ENCODE measurements at places on chromosomes 5 and 9.

DNA sequence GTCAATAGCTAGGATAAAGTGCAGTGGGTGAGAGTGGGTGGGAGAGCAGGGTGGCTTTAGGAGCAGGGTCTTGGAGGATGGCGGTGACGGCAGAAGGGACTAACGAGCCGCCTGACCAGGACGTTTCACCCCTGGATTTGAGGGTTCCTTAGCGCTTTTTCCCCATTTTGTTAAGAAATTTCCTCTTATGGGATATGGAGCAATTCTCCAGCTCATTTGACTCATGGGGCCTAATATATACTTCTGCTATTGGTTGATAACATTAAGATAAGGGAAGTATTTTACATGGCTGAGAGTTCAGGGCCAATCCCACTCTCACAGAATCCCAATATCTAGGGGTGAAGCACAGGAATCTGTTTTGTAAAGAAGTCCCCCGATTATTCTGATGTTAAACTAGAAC, 17.6 kb downstream of the CD180 start:
- DNase-seq = no peak

DNA sequence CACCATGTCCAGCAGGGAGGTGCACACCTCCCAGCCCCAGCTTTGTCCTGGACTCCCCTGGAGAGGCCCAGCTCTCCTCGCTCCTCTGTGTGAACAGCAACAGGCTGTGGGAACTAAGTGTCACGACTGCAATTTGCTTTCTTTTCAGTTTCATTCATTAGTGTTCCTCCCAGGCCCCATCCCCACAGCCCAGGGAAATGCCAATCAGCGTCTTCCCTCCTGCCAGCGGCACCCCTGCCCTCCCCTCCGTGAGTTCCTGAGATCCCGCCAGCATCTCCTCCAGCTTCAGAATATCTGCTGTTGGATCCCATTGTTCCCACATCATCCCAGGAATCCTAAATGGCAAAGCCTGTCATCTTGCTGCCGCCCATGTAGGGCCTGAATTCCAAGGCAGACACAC, 13.1 kb upstream of the RPL26L1 start:
- no peak for DNase-seq

- no peak for DNase-seq
Measured at GRCh38 chr9:69003051-69003450, 10.9 kb downstream of the PRKACG start.

GRCh38 chr9:115391168-115391825, 273.3 kb upstream of the TNC start:
- no peak for DNase-seq

- DNase-seq = no peak
Measured at GRCh38 chr5:125002727-125003598, 256.5 kb upstream of the ZNF608 start.

- no peak for DNase-seq
Measured at GRCh38 chr5:165858118-165858517, 2352.7 kb downstream of the MAT2B start.

DNA sequence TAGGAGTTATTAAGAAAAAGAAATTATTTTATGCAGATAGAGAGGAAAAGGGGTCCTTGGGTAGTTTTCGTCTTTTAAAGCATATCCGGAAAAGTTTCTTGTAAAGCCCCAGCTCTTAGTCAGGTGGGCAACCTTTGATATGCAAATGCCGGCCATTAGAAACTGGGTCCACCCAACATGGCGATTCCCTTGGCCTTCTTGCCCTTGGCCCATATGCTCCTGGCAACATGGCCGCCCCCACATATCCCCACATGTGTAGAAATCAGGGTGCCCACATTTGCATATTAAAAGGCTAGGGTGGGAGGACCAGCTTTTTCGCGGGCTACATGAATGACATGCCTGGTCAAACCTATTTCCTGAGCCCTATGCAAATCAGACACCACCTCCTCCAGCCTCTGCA, 73.3 kb downstream of the FREM1 start:
- DNase-seq = no peak

DNA sequence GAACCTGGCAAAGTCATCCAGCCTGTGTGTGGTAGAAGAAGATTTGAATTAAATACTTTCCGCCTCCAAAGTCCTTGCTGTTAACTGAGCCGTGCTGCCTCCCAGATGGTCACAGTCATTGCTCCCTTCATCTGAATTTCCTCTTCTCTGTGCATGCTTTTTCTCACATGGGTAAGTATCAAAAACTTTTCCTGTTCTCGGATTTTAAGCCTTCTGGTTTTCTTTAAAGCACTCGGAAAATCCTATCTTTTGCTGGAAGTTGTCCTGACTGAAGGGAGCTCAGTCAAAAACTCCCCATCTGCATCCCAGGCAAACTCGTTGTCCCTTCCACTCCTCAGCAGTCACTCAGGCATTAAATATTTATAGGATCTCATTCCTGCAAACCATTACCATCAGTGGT, 290.0 kb upstream of the PIK3R1 start:
- DNase-seq = no peak

DNA sequence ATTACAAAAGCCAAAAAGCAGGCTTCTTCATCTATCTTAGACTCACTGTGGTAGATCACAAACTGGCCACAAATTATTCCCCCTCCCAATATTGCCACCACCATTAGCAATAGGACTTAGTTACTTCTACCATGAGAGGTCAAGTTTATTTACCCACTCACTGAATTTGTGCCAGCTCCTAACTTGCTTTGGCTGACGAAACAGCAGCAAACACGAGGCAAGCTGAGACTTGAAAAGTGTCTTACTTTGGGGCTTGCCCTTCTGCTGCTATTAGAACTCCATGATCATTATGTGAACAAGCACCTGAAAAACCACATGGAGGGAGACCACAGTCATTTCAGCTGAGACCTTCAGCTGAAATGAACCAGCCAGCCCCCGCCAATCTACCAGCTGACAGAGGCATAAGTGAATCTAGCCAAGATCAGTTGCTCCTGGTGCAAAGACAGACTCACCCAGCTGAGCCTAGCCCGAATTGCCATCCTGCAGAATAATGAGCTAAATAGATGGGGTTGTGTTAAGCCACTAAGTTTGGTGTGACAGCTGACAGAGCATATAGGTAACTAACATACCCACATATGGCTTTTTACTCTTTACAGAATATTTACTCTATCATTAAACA, 5.7 kb downstream of the WDR41 start:
- DNase-seq = no peak

- no peak for DNase-seq
Measured at GRCh38 chr9:127963359-127964064, 17.3 kb downstream of the EEIG1 start.

- no peak for DNase-seq
Measured at GRCh38 chr9:136043441-136043991, 51.6 kb downstream of the NACC2 start.

GRCh38 chr5:2254880-2255750, 372.4 kb upstream of the IRX4 start:
- DNase-seq = no peak

DNA sequence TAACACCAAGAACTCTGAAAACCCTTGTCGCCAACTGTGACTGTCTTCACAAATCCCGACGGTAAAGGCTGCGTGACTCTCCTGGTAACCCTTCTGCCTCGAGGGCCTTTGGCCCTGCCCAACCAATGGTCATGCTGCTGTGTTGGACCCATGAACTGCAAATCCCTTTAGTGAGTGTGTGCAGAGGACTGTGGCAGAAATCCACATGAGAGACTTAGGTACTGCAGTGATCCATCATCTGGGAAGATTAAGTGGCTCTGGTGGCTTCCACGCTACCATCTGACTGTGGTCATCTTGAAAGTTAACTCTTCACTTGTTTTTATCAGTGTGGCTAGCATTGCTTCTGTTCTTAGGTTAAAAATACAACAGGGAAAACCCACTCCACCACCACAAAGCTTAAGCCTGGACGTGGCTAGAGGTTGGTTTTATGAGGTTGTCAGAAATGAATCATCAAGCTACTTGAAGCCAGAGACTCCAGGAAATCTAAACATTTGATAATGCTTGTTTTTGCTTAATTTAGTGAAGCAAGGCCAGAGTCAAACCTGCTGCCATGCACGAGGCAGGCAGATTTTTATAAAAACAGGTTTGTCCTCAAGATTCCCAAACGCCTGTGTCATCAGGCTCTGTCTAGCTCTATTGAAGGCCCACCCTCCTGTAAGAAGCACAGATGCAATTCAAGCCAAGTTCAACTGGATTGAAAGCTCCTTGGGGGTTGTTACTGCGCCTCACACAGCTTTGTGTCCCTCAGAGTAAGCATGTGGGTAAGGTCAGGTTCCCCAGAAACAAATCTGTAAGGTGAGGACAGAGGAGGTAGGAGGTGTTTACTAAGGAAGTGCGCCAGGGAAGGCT, 52.7 kb upstream of the ERCC6L2 start:
- DNase-seq = no peak

- DNase-seq = no peak
Measured at GRCh38 chr5:27038476-27038875, at the start of gene CDH9. CDH9 (minus strand) TSS chr5:27038586; CDS start chr5:26988333, 50,253 bp downstream.

DNA sequence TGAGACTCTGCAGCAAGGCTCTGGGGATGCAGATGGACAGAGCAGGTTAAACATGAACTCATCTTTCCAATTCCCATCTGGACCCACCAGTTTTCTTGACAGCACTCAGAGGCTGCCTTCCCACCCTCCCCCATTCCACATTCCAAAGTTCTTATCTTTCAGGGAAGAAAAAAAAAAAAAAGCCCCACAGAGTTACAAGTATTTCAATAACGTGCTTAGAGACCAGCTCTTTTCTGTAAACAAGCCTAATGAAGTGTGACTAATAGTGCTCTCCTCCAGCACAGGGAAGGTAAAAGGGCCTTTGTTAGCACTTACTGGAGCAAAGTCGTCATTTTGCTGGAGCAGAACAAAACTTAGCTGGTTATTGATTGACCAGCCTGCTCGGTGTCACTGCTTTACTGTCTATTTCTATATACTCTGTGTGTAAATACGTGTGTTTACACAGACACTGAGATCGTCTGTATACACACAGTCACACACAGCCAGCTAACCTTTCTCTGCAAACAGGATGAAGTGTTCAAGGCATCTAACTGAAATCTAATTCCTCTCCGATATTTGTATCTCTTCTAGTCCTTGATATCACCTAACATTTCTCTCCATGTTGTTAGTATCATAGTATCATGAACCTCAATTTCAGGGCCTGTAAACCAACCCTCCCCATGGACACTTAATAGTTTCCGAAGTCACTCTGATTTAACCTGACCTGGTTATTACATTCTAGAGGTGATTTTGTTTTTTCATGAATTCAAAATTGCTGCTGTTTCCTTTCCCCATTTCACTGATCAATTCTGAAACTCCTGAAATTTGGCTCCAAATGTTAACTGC, 84.9 kb downstream of the ZNF608 start:
- no peak for DNase-seq

DNA sequence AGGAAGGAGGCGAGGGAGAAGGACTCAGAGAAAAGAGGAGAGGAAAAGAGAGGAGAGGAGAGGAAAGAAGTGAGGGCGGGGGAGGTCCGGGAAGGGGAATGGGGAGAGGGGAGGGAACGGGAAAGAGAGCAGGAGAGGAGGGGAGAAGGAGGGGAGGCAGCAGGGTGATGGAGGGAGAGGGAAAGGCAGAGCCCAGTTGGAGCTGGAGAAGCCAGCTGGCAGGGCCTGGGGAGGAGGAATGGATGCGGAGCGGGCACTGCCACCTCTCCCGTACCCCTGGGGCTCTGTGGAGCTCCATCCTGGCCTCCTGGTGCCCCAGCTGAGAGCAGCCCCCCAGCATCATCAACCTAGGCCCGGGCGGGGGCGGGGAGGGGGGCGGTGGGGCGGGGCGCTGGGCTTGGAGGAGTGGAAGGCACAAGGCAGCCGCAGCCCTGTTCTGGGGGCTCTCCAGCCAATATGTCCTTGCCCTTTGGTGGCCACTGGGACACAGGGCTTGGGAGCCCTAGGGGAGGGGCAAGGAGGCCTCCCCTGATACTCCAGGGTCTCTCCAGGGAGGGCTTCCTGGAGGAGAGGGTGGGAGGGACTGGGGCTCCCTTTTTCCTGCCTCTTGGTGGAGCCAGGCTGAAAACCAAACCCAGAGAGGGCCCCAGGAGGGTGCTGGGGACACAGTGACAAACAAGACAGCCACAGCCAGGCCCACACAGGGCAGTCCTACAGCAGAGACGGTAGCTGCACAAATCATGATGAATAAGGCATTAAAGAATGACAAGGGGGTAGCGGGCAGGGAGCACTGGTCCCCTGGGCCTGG, 123.7 kb downstream of the C9orf50 start:
- no peak for DNase-seq

- DNase-seq = no peak
Measured at GRCh38 chr9:125547368-125547767, 159.6 kb downstream of the MAPKAP1 start.

- DNase-seq = no peak
Measured at GRCh38 chr5:33488558-33489355, 48.0 kb downstream of the TARS1 start.

GRCh38 chr5:83084336-83084735, 7.0 kb downstream of the XRCC4 start:
- DNase-seq = no peak

DNA sequence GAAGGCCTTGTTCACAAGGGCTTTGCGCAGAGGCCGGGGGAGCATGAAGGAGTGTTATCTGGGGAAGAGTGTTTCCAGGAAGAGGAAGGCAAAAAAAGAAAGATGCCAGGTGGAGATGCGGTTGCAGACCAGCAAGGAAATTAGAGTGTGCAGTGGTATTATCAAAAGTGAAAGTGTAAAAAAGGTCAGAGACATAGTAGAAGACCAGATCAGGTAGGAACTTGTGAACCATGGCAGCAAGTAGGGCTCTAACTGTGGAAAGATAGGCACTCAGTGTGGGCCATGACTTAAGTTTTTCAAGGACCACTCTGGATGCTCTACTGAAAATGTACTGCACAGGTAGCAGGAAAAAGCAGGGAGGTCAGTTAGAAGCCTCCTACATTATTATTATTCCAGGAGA, 90.1 kb upstream of the SPOCK1 start:
- DNase-seq = no peak

- DNase-seq = no peak
Measured at GRCh38 chr5:132380047-132380446, 10.5 kb downstream of the SLC22A5 start.

GRCh38 chr5:36458746-36459145, 147.7 kb upstream of the SLC1A3 start:
- no peak for DNase-seq

GRCh38 chr5:158273035-158273434, 414.1 kb upstream of the CLINT1 start:
- no peak for DNase-seq

GRCh38 chr9:81980568-81980967, 8.0 kb upstream of the SPATA31D1 start:
- DNase-seq = no peak

DNA sequence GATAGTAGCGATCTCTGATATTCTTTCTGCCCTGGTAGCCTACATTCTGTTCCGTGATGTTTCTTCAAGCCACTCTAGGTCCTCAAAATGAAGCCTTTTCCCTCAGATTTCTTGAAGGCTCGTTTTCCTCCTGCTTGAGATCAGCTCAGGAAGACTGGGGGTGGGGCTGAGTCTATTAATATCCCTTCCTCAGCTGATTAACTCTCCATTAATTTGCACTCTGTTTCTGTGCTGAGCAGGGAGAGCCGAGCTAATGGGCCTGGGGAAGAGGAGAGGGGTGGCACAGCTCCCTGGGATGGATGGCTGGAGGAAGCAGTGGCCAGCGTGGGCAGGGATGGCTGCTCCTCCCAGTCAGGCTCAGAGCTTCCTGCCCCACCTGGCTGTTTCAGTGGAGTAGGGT, 93.3 kb downstream of the PPARGC1B start:
- no peak for DNase-seq

- DNase-seq = no peak
Measured at GRCh38 chr9:138043411-138044345, 166.1 kb downstream of the CACNA1B start.
